NCI-H510A (cell line): ENCODE measurements at places on chromosomes 2 and 18.

GRCh38 chr18:74587441-74587840 is 10.2 kb upstream of the ZNF407 start:
- no peak for DNase-seq

DNA sequence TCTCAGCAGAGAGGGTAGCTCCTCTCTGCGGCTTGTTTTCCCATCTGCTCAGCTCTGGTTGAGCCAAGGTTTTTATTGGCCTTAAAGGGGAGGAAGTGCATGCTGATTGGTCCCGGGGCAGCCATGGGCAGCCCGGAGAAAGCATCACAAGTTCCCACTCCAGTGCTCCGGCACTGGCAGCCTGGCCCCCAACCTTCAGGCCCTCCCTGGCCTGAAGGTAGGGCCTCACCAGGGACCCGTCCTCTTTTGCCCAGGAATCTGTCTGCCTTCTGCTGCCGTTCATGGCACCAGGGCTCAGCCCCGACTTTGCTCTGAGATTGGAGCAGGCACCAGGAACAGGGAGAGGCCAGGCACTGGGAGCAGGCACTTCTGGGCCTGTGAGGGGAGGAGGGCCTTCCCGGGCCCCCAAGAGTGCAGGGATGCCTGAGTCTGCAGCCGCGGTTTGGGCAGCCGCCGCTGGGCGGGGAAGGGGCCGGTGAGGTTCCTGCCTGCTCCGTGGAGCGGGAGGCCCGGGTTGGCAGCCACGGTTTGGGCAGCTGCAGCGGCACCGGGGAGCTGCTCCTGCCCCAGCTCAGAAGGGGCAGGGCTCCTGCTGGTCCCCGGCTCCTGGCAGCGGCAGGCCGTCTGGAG is 17.5 kb upstream of the ILKAP start:
- peak; percentile 74 for DNase-seq

DNA sequence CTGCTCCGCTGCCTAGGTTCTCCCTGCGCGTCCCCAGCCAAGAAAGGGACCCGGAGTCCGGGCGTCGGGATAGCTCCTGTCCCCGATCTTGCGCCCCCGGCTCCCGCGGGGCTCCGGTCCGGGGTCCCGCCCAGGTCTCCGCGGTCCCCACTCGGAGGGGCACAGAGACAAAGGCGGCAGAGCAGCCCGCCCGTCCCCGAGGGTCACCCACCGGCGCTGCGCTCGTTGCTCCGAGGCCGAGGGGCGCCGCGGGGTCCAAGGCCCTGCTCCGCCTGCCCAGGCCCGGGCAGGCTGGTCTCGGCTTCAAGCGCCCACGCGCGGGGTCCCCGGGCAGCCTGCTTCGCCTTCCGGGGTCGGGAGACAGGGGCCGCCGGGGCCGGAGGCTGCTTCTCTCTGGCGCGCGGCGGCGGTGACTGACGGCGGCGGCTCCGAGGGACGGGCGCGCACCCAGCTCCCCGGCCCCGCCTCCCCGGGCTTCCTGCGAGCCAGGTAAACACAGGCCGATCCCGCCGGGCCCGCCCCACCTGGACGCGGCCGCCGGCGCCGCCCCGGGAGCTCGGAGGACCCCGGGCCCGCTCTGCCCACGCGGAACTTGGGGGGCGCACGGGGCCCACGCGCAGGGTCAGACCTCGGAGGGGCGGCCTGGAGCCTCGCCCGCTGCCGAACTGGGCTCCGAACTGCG is at the start of gene MBP:
Gene MBP (minus strand): TSS at position 415 of the 682 bp plus-strand sequence. CDS start 27,522 bp downstream, outside the sequence.
- peak; percentile 93 for DNase-seq

DNA sequence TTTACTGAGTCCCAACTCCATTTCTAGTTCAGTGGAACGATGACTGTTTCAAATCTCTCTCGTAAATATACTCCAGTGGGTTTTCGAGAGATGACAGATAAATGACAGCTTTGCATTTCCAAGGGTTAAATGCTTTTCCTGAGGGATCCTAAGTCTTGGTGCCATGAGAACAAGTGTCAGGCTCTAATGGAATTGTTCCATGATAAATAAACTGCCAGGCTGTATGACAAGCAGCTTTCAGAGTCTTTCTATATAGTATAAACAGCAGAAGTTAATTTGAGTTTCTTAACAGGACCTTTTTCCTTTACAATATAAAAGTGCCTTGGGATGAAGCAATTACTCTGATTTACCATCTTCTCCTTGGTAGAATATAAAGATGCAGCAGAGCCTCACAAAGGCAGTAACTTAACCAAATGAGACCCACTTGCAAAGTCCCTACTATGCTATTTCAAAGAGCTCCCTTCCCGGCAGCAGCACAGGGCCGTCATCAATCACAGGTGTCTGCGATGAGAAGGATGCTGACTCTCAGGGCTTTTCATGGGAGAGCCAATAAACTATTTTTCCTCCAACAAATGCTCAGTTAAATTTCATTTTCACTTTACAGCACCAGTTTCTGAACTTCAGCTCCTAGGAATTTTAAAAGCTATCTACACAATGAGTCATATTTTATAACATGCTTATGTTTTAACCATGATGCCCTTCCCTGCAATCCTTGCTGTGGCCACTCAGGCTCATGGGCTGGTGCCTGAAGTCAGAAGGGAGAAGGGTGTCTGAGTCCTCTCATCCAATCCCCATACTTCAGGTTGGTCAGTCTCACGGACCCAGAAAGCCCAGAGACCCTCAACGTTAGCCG is 123.8 kb downstream of the AFF3 start:
- no peak for DNase-seq

GRCh38 chr2:237487496-237487895 is 445 bp downstream of the MLPH start:
- no peak for DNase-seq

GRCh38 chr2:109066501-109066900 is 62.5 kb upstream of the SH3RF3 start:
- no peak for DNase-seq

GRCh38 chr2:100894105-100894795 is 74.3 kb downstream of the NPAS2 start:
- DNase-seq = no peak

- no peak for DNase-seq
Measured at GRCh38 chr2:27133195-27133875, 1.1 kb downstream of the PREB start.

GRCh38 chr2:8437228-8437948 is 244.5 kb upstream of the ID2 start:
- peak; percentile 41 for DNase-seq

- DNase-seq = no peak
Measured at GRCh38 chr18:46398005-46398404, 259.0 kb downstream of the LOXHD1 start.

GRCh38 chr2:200899482-200899881 is 10.3 kb downstream of the NIF3L1 start:
- DNase-seq = no peak

DNA sequence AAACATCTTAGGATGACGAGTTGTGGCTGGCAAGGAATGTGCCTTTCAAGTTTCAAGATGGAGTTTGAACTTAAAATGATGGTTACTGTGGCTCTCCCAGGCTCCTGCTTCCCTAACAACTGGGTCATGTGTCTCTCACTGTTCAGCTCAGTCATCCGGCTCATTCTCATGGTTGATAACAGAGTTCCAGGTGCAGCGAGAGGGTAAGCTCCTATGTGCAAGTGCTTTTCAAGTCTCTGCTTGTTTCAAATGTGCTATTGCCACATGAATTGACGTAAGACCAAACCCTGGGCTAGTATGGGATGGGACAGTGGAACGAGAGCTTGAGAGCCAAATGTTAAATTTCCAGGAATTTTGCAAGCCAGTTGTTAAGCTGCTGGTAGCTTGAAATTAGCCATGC is 19.5 kb upstream of the PUM2 start:
- DNase-seq = no peak

DNA sequence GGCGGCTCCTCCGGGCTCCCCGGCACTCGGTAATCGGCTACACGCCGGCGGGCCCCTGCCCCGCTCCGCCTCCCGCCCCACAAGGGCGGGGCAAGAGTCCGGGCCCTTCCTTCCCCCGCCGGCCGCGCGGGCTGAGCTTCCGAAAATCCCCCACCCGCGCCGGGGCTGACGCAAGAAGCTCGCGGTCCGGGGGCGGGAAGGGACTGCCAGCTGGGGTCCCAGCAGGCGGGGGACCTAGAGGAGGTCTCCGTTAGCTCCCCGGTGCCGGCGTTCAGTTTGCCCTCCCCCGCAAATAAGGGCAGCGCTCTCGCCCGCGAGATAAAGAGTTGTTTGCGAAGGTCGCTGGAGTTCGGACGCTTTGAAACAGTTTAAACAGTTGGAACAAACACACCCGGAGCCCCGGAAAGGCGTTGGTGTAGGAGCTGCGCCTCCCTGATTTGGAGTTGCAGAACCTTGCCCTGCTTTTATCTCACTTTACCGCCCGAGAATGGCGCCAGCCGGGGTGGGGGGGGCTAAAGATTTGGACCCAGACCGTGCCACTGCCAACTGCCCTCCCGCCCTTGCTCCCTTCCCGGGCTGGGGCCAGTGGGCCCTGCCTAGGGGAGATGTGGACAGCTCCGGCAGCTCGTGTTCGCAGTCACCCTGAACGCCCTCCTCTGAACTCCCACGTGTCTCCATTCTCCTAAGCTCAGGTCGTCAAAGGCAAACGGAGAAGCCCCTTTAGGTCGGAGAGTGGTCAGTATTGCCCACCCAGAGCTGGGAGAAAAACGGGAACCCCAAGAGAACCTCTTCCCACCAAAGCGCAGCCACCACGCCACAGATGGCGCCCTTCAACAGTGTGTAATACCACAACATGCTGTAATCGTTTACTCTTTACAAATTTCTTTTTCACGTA is at the start of gene NFE2L2:
Gene NFE2L2 (minus strand): TSS at position 35 of the 895 bp plus-strand sequence. CDS start 151 bp downstream, outside the sequence.
- peak; percentile 89 for DNase-seq

GRCh38 chr18:24538414-24539264 is 78.2 kb downstream of the HRH4 start:
- no peak for DNase-seq

DNA sequence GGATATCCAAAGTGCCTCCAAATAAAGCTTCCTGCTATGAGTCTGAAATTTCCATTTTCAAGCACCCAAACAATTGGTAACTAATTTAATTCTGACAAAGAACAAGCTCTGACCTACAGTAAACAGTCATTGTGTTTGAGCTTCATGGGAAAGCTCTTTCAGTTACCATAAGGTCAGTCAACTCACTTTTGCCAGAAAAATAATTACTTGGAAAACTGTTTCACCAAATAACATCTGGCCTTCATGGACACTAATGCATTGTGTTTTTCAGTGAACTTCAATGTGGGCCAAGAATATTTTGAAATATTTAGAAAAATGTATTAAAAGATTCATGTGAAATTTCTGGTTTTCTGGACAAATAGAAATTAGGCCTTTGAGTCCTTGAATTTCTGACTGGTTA is 369.9 kb downstream of the GALR1 start:
- no peak for DNase-seq

- DNase-seq = no peak
Measured at GRCh38 chr2:72136933-72137497, 10.6 kb downstream of the CYP26B1 start.

- no peak for DNase-seq
Measured at GRCh38 chr2:190572246-190572645, 37.7 kb upstream of the NEMP2 start.

DNA sequence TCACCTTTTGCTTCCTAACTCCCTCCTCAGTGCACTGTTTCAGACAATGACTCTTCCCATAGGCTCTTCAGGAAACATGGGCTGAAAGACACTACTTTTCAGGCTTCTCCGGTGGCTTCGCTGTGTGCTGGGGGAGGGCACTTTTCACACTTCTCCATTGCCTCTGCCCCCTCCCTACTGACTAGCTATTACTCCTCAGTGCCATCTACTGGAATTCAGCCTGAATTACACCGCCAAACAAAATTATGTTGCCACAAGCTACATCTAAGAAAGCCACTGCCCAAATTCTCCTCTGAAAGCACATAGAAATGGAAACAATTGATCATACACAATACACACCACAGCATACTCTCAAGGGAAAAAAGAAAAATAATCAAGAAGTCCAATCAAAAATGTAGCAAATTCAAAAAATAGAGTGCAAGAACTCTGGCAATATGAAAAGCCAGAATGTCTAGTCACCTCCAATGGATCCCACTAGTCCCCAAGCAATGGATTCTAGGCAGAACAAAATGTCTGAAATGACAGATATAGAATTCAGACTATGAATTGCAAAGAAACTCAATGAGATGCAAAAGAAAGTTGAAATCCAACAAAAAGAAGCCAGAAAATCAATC is 1139.4 kb upstream of the GYPC start:
- DNase-seq = no peak
